ENCODE measurements at places on chromosomes 7 and 10.

- no peak for DNase-seq
These were observed 26.0 kb downstream of the CRHR2 start for GRCh38 chr7:30656006-30656957.

DNA sequence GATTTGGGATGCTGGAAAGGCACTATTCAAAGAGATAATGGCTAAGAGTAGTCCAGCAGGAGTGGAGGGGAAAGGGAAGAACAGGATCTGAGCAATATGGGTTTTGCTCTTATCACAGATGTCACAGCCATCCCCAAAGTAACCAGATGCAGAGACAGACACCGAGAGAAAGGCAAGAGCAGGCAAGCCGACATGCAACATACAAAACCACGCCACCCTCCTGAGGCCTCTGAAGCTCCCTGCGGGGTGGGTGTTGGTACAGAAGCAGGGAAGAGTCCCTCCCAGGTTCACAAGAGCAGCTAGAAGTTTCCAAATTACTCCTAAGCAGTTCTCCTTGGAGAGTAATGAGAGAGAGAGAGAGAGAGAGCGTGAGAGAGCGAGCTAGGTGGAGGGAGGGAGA, 10.8 kb upstream of the C10orf53 start:
- no peak for DNase-seq

GRCh38 chr7:25249772-25250171, 21.5 kb upstream of the NPVF start:
- DNase-seq = no peak

DNA sequence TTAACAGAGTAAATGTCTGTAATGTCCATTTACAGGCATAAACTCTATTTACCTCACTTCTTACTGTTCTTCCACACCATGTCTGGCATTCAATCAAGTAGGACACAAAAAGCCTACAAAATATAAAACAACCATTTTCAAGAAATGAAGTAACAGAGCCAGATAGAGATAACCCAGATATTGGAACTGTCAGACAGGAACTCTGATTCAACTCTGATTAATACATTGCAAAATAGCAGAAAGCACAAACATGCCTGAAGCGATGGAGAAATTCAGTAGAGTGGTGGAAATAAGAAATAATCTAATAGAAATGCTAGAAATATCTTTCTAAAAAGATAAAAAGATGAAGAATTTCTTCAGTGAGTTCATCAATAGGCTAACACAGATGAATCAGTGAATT, 964.4 kb downstream of the PCDH15 start:
- DNase-seq = peak; percentile 15

GRCh38 chr7:45457591-45457990, 116.6 kb upstream of the ADCY1 start:
- no peak for DNase-seq

GRCh38 chr10:78309536-78310237, 276.0 kb downstream of the RPS24 start:
- DNase-seq = no peak

Data from GM23248 (cell line).